Omental fat pad (tissue), 4 donors: ENCODE measurements at places on chromosomes 6 and 20.

DNA sequence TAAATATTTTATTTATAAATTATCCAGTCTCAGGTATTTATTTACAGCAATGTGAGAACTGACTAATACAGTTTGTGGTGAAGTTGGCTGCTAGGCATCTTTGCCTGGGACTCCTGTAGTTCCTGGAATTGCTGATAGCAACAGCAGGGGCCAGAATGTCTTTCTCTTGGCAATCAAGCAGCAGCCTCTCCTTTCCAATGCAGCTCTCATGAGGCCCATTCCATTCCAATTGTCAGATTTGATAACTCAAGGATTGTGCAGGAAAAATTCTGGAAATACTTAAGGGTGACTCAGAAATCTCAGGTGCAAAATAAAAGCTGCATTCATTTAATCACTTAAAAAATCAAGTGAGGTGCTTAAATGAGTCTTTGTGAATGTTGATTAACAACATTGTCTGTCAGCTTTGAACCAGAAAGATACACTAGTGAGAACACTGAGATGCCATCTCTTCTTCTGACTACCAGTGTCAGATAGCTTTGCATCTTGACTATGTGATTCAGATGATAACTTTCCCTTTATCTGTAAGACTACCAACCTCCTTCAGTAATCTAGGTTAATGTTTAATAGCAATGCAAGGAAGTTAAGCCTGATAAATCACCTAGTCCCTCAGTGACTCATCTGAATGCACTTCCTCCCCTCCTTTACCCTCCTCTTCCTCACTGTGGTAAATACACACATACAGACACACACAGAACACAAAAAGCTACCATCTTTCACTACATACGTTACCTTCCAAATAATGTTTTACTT lies 32.1 kb upstream of the COL21A1 start:
- no peak for DNase-seq

GRCh38 chr6:6749702-6750491 lies 161.4 kb downstream of the LY86 start:
- no peak for DNase-seq

DNA sequence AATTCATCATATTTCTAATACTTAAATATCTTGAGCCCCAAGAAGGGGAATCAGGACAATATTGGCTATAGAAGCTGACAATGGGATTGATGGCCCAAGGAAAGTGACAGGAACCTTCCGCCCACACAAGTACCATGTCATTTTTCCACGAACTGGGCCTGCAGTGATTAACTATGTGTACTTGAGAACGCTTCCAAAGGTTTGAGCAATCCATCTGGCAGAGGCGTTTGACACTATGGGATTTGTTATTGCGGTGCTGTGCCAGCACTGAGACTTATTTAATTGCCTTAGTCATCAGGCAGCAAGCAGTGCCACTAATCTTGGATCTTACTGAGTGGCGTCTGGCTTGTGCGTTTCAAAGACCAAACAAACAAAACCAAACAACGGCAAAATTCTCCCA lies 135.6 kb upstream of the UST start:
- no peak for DNase-seq

- DNase-seq: no peak
These were observed 97.4 kb upstream of the HSF2 start for GRCh38 chr6:122302067-122302466.

DNA sequence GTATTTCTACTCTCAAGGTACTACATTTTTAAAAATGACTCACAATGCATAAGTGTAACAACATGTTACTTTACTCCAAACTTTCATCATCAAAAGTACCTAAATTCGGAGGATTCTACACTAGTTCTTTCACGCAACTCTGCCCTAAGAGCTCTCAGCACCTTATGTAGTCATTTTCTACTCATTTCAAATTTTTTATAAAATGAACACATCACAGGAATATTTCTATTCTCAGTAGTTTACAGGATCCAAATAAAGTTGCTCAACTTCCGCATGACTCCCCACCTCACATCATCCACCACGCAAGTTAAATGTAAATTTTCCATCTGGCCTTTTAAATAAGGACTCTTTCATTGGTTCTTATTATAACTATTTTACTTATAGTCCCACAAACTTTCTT lies 344.9 kb upstream of the MANEA start:
- DNase-seq: no peak

DNA sequence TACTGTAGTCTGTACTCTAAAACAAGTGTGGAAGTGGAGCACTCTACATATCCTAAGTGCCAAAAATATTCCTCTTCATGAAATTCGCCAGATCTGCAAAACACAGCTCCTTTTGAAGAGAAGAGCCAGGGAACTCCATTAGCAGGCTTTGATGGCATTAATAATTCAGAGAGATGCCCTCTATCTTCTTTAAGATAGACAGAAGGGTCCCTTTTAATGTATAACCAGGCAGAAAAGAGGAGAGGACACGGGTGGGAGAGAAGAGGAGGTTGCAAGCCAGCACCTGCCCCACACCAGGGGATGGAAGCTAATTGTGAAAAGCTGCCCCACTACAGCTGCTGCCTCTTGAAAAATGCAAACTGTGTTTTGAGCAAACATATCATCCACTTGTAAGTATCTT lies 3.7 kb upstream of the RFPL4B start:
- DNase-seq: no peak

DNA sequence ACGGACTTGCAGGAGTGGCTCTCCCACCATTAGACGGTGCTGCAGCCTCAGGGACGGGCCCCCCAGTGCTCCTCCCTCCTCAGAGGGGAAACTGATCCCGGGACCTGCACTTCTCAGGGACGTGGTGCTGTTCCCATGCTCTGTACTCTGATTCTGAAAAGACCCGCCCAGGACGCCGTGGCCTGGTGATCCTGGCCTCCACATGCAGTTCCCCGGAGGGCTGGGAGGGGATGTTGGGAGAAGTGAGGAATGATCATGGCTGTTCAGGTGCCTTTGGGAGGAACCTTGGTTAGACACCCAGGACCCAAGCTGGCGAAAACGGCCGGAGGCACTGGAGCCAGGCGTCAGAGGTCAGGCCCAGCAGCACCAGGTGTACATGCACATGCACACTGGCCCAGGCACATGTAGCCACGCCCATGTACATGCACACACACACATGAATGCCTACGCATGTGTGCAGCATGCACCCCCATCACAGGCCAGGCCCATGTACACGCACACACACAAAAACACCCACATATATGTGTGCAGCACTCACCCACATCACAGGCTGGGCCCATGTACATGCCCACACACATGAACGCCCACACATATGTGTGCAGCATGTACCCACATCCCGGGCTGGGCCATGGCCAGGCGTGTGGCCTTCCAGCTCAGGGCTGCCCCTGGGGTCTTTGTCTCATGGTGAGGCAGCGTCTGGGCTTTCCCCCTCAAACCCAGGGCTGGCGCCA lies 52.6 kb upstream of the DACT2 start:
- DNase-seq: no peak

DNA sequence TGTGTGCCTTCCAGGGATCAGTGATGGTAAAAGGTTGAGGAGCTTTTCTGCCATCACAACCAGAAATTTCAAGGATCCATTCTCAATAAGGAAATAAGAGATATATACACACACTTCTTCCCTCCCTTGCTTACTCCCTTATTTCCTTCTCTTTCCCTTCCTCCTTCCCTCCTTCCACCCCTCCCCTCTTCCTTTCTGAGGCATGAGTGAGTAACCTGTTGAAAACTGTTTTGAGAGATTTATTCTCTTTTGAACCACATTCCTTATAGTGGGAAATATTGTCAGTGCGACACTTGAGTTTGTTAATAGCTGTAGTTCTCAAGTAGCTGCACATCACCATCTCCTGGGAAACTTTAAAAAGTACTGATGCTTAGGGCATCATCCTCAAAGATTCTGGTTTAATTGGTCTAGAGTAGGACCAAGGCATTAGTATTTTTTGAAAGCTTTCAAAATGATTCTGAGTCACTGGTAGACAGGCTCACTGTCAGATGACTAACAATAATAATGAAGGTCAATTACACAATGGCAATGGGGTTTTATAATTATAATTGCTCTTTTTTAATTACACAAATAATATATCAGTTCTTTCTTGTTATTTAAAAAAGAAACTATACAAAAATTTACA lies 109.9 kb downstream of the POPDC3 start:
- no peak for DNase-seq

GRCh38 chr6:140441256-140441655 lies 1066.8 kb upstream of the CITED2 start:
- peak; percentile 23 for DNase-seq

DNA sequence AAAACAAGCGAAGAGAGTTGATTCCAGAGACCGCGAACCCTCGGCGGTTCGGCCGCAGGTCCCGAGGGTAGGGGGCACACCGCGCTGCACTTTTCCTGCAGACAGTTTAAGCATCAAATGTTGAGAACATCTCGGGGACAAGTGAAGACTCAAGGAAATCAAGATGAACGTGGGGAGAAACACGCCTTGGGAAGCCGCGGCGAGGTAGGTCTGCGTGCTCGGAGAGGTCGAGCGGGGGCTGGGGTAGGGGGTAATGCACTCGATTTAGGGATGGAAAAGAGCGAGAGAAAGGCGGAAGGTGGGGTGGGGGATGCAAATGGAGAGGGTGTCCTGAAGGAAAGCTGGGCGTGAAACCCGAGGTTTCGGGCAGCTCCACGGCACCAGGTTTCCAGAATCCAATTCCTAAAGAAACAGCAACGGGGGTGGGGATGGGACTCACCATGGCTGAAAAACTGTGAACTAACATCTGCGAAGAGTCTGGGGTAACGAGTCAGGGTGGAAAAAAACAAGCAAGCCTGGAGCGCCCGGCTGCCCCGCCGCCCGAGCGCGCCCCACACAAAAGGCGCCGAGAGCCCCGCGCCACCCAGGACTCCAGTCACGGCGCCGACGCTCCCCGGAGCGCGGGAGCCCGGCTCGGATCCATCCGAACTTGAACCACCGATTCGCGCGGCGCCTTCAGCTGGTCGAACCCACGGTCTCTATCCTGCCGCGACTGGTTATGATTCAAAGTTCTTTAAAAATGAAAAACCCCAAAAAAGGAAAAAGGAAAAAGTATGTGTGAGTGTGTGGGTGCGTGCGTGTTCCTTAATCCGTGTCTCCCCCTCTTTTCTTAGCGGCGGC lies 3.5 kb downstream of the TFAP2A start:
- no peak for DNase-seq

GRCh38 chr6:159427771-159428170 lies 258.6 kb downstream of the FNDC1 start:
- DNase-seq: no peak

- peak; percentile 64 for DNase-seq
These were observed 13.8 kb downstream of the RNASET2 start for GRCh38 chr6:166942393-166943168.

GRCh38 chr20:8317448-8317847 lies 185.4 kb downstream of the PLCB1 start:
- no peak for DNase-seq

DNA sequence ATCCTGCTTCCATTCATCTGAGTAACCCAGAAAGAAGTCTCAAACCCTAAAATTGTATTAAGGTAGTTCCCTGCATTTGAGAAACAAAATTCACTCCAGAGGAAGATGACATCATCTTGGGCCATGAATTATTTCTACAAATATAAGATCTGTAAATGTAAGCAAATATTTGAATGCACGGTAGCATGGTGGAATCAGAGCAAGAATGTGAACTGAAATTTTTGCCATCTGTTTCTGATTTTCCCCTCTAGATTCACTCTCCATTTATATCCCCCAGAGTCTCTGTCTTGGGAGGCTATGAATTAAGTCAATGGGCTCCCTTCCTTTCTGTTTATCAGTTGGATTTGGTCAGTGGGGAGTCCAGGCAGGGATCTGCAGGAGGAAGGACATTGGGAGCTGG lies 5.8 kb upstream of the MAP3K5 start:
- no peak for DNase-seq

DNA sequence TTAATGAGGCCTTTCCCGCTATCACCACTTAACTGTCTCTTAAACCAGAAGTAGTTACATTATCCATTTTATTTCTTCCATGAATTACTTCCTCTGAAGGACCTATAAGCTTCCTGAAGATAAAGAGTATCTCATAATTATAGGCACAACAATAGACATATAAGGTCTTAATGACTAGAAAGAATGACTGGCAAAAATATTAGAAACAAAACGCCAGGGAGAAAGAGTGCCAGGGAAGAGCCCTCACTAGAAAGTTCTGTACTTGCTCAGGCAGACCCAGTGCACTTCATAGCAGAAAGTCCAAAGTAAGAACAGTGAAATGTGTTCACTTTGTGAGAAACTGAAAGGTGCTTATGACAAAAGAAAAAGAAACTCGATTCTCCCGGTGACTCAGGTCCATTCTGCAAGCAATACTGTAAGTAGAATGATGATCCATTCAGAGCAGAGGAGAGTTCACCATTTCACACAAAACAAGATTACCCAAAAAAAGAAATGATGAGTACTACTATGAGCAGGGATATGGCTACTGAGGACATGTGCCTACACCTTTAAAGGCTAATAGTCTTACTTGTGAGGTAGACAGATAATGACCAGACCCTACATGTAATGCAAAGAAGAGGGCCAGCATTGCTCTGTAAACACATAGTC lies 5.5 kb downstream of the ZNF334 start:
- DNase-seq: no peak

DNA sequence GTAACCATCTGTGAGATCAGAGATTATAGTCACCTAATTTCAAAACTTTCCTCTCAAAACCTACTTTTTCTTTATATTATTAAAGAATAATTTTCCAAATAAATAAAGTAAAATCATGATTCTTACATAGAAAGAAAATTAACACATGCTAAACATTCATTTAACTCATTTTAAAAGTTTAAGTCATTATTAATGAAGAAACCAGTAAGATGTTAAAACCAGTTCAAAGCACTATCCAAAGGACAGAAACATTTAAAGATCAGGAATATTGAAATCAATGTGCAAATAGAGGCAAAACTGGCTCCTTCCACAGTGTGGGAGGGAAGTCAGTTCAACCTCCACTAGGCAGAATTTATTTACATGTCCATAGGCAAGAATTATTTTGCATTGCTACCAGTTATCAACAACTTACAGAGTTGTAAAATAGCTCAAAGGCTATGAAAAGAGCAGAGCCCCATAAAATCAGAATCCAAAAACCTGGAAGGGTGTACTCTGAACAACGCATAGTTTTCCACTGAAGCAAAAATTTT lies 146.9 kb downstream of the KHDC1L start:
- DNase-seq: no peak

- no peak for DNase-seq
These were observed 39.6 kb downstream of the SUMO4 start for GRCh38 chr6:149439626-149440025.

- peak; percentile 81 for DNase-seq
These were observed 68.7 kb upstream of the STMND1 start for GRCh38 chr6:17032988-17033634.

DNA sequence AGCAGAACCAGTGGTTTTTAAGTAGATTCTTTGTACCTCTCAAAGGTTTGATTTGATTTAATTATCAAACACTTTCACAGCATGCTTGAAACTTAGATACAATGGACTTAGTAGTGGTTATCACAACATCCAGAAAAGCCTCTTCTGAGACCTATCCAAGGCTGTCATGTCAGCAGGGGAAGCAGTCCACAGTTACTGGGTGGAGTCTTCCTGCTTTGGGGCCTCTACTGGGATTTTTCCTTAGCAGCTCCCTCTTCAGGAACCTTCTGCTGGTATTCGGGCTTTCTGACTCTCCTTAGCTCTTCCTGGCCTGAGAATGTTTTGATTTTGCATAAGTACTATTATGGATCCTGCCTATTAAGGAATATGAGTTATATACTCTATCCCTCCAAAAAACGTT lies 36.0 kb downstream of the ARFGEF2 start:
- DNase-seq: no peak
